Natural killer cell (primary cell): ENCODE measurements at places on chromosomes 5 and 9.

- DNase-seq, result no peak
- peaks cover 4% of the 10 kb centered on the region for H3K4me1 ChIP-seq
- H3K36me3 ChIP-seq, result no peaks in the 10 kb centered on the region
- H3K27ac ChIP-seq, result no peak overlapping the region
- peaks cover 4% of the 10 kb centered on the region for H3K27me3 ChIP-seq
These were observed 19.3 kb upstream of the CARTPT start for GRCh38 chr5:71699751-71700150.

- H3K4me3 ChIP-seq, result peak overlapping the region; percentile 42
- peaks cover 17% of the 10 kb centered on the region for H3K27me3 ChIP-seq
- no peaks in the 10 kb centered on the region for H3K36me3 ChIP-seq
- peak; percentile 22 for DNase-seq
- H3K4me1 ChIP-seq, result peaks cover 33% of the 10 kb centered on the region
- H3K27ac ChIP-seq, result no peak overlapping the region
These were observed 1.8 kb downstream of the KLF4 start for GRCh38 chr9:107487521-107488374.

GRCh38 chr5:97408331-97408730 is 225.3 kb upstream of the RIOK2 start:
- no peaks in the 10 kb centered on the region for H3K4me1 ChIP-seq
- no peak for DNase-seq
- H3K4me3 ChIP-seq, result no peak overlapping the region
- no peak overlapping the region for H3K27ac ChIP-seq

DNA sequence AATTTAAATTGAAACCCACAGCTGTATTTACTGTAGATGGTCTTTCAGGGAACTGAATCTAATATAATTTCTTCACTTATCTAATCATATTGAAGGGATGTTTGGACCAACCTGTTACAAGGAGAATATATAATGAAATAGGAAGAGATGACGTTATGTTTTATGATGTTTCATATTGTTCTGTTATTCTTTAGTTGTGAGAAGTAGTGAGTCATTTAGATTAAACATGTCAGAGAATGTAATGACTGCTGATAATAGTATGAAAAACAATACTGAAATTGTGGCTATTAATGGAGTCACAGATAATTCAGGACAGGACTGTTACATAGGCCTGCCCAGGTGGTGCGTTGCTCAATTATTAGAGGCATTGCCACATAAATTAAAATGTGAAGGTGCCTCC is 1993.4 kb downstream of the EFNA5 start:
- H3K36me3 ChIP-seq, result no peaks in the 10 kb centered on the region
- no peaks in the 10 kb centered on the region for H3K27me3 ChIP-seq
- H3K27ac ChIP-seq, result no peak overlapping the region
- no peak overlapping the region for H3K4me3 ChIP-seq
- no peak for DNase-seq
- H3K4me1 ChIP-seq, result no peaks in the 10 kb centered on the region

DNA sequence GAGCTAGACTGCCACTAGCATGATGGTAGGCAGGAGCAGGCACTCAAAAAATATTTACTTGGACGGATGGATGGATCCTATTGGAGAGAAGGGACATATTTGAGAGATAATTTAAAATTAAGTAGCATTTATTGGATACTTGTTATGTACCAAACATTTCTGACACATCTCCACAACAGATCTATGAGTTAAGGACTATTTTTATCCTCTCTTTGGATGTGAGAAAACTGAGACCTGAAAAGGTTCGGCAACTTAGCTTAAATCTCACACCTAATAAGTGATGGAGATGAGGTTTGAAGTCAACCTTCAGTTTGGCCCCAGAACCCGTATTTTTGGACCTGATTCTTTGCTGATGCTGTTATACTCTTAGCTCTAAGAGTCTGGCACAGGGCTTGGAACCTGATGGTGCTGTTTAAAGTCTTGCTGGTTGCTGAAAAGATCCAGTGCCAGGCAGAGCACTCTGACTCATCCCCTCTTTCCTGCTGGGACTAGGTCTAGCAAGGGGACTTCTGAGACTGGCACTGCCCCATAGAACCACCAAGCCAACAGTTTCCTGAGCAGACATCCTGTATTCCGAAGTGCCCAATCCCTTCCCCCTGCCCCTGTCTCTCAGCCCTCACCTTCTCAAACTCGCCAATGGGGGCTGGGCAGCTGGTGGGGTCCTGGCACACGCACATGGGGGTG is 15.6 kb downstream of the SPARC start:
- H3K27me3 ChIP-seq, result no peaks in the 10 kb centered on the region
- DNase-seq, result no peak
- no peak overlapping the region for H3K4me3 ChIP-seq
- no peak overlapping the region for H3K27ac ChIP-seq

DNA sequence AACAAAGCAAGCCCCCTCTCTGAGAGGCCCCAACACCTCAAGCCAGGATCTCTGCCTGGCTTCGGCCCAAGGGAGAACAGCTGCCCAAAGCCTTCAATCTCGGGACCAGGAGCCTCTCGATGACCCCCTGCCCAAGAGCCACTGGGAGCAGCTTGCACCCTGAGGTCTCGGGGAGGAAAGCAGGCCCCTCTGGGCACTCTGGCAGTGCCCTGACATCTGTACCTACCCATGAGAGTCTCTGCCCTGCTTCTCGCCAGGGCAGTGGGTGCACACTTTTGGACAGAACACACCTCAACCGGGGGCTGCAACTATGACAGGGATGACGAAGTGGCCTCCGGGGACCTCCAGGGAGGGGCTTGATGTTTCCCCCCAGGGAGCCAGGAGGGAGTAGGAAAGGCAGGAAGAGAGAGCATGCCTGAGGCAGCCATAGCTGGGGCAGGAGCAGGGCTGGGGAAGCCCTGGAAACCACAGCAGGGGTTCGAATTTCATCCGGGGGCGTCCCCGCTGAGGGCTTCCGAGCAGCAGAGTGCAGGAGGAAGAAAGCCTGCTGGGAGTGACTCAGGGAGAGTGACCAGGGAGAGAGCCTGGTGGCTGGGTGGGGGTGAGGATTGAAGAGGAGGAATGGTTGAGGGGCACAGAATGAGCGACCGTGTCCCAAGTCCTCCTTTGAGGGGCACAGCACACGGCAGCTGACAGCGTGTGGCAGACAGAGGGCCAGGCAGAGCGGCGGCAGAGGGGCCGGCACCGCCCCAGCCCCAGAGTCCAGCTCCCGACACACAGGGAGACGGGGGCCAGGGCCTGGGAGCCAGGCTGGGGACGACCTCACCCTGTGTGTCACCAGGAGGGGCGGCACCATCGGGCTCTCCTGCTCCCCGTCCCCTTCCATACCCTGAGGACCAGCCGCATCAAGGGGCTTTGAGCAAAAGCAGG is 1.8 kb downstream of the LPCAT1 start:
- H3K36me3 ChIP-seq, result peaks cover 25% of the 10 kb centered on the region
- H3K27me3 ChIP-seq, result no peaks in the 10 kb centered on the region
- peak; percentile 17 for DNase-seq
- peak overlapping the region; percentile 46 for H3K27ac ChIP-seq
- H3K4me1 ChIP-seq, result peaks cover 71% of the 10 kb centered on the region

- H3K27ac ChIP-seq, result no peak overlapping the region
- H3K36me3 ChIP-seq, result no peaks in the 10 kb centered on the region
- no peaks in the 10 kb centered on the region for H3K27me3 ChIP-seq
- no peak overlapping the region for H3K4me3 ChIP-seq
- H3K4me1 ChIP-seq, result no peaks in the 10 kb centered on the region
These were observed 436.7 kb downstream of the CTNND2 start for GRCh38 chr5:11467588-11467987.

DNA sequence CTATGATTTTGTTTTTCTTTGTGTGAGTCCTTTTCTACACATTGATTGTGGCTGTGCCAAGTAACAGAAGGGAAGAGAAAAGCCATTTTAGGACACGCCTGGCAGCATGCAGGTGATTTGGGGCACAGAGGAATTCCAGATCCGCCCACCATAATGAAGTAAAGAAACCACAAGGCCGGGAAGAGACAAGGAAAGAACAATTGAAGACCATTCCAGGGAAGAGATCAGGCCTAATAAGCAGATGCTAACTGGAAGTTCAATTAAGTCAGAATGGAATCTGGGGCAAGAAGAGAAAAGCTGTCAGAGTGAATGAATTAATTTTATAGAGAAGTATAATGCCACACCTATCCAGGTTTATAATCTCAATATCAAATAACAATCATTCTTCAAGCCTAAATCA is 110.2 kb upstream of the ISL1 start:
- H3K27ac ChIP-seq, result no peak overlapping the region
- H3K4me3 ChIP-seq, result no peak overlapping the region
- H3K4me1 ChIP-seq, result no peaks in the 10 kb centered on the region

DNA sequence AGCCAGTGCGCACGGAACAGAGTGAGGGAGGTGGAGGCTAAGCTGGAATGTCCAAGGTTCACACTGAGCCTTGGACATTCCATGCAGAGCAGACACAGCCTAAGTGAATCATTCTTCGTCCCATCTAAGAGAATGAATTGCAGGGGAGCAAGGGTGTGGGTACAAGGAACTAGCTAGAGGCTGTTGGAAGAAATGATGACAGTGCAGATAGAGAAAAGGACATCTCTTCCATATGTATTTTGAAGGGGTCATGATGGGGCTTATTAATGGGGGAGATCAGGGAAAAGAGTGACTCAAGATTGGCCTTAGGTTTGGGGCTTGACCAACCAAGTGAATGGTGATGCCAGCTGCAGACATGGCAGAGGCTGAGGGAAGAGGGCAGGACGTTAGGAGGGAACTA is 59.2 kb downstream of the MTX3 start:
- H3K4me1 ChIP-seq, result no peaks in the 10 kb centered on the region
- H3K36me3 ChIP-seq, result no peaks in the 10 kb centered on the region
- H3K27ac ChIP-seq, result no peak overlapping the region
- H3K4me3 ChIP-seq, result no peak overlapping the region
- no peak for DNase-seq
- H3K27me3 ChIP-seq, result no peaks in the 10 kb centered on the region

GRCh38 chr9:91154686-91155085 is 207.0 kb downstream of the AUH start:
- no peaks in the 10 kb centered on the region for H3K36me3 ChIP-seq
- H3K27ac ChIP-seq, result peak overlapping the region; percentile 90
- H3K4me1 ChIP-seq, result peaks cover 75% of the 10 kb centered on the region
- H3K27me3 ChIP-seq, result no peaks in the 10 kb centered on the region

- no peaks in the 10 kb centered on the region for H3K4me1 ChIP-seq
- no peaks in the 10 kb centered on the region for H3K36me3 ChIP-seq
- DNase-seq, result no peak
These were observed 207.5 kb downstream of the LRRC70 start for GRCh38 chr5:62786099-62786498.

DNA sequence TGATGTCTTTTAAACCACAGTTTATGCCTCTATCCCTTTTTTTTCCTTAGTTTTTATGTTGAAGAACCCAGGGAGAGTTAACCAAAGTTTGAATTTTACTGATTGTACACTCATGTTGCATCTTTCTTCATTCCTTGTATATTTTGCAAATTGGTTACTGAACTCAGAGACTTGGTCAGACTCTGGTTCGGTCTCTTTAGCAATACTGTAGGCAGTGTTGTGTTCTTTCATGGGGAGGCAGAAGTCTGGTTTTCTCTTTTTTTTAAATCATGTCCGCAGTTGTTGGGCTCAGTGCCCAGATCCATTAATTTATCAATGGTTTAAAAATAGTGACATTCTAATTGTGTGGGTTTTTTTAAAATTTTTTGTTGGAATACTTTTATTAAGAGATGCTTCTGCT is 23.4 kb downstream of the UBE2R2 start:
- H3K36me3 ChIP-seq, result no peaks in the 10 kb centered on the region
- H3K4me3 ChIP-seq, result no peak overlapping the region
- no peak for DNase-seq
- H3K27me3 ChIP-seq, result no peaks in the 10 kb centered on the region
- no peak overlapping the region for H3K27ac ChIP-seq
- peaks cover 14% of the 10 kb centered on the region for H3K4me1 ChIP-seq

GRCh38 chr5:92952243-92952642 is 628.8 kb downstream of the NR2F1-AS1 start:
- no peaks in the 10 kb centered on the region for H3K36me3 ChIP-seq
- no peaks in the 10 kb centered on the region for H3K4me1 ChIP-seq
- no peaks in the 10 kb centered on the region for H3K27me3 ChIP-seq

DNA sequence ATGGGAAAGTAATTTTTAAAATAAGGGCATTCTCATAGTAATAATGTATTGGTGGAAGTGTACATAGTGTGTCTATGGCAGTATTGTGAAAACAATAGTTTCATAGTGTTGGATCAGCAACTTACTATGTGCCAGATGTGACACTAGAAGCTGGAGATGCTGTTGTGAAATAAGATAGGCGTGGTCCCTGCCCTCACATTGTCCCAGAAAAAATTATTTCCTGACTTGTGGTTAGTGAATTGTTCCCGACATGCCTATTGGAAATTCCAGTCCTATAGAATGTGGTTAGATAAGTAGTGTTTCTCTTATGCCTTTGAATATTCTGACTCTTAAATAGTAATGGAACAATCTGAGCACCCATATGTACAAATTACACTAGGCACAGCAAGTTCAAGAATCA is 55.3 kb upstream of the MTAP start:
- no peak overlapping the region for H3K27ac ChIP-seq
- H3K36me3 ChIP-seq, result no peaks in the 10 kb centered on the region
- no peak overlapping the region for H3K4me3 ChIP-seq
- no peak for DNase-seq
- peaks cover 2% of the 10 kb centered on the region for H3K27me3 ChIP-seq

DNA sequence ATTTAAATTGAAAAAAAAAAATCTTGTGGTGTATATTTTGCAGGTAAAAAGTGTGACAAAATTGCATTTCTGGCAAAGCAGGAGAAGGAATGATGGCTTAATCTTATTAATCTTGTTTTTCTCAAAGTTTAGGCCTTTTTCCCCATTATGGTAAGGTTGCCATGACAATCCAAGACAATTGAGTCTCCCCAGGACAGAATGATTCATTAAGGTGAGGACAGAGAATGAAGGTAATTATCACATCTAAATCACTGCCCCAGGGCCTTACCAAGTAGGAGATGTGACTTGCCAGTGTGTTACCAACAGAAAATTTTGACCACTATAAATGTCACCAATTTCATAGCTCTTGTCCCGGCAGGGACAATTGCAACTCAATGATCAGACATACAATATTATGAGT is 439.2 kb downstream of the DNAH5 start:
- H3K36me3 ChIP-seq, result no peaks in the 10 kb centered on the region
- DNase-seq, result no peak
- no peaks in the 10 kb centered on the region for H3K4me1 ChIP-seq
- H3K27ac ChIP-seq, result no peak overlapping the region
- H3K27me3 ChIP-seq, result no peaks in the 10 kb centered on the region

DNA sequence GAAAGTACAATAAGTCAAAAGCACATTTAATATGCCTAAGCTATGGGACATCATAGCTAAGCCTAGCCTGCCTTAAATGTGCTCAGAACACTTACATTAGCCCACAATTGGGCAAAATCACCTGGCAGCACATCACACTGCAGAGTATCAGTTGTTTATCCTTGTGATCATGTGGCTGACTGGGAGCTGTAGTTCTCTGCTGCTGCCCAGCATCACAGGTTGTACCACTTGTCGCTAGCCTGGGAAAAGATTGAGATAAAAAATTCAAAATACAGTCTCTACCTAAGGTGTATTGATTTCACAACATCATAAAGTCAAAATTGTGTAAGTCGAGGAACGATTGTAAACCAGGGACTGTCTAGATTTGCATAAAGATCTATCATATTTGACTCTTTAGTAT is 58.6 kb downstream of the CAMK4 start:
- H3K4me1 ChIP-seq, result no peaks in the 10 kb centered on the region
- no peaks in the 10 kb centered on the region for H3K36me3 ChIP-seq
- H3K4me3 ChIP-seq, result no peak overlapping the region
- DNase-seq, result no peak
- no peaks in the 10 kb centered on the region for H3K27me3 ChIP-seq

- no peaks in the 10 kb centered on the region for H3K36me3 ChIP-seq
- no peak overlapping the region for H3K4me3 ChIP-seq
- H3K27me3 ChIP-seq, result no peaks in the 10 kb centered on the region
- H3K27ac ChIP-seq, result no peak overlapping the region
- H3K4me1 ChIP-seq, result no peaks in the 10 kb centered on the region
These were observed 529.8 kb downstream of the DMRTA1 start for GRCh38 chr9:22976454-22976853.
